Activated CD4-positive, alpha-beta T cell treated with anti-CD3 and anti-CD28 coated beads for 24 hours (primary cell): ENCODE measurements at places on chromosomes 5 and 9.
A peak's percentile ranks its signal among the peaks of the same experiment; 100 is the strongest.

DNA sequence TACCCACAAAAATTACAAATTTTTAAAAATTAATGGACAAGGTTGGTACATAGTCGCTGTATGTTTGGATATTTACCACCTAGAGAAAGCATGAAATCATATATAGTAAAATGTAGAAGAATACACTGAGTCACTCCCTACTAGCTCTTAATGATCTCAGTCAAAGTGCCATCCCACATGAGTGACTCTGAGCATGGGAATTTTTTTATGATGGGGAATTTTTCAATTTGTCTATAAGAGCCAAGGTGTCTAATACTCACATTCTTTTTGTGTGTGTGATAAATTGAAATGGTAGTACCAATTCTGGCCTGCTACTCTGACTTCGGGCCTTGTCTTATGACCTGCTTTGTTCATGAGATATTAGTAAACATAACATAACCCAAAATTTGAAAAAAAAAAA is 483.2 kb downstream of the CDH10 start:
- no peak for DNase-seq

DNA sequence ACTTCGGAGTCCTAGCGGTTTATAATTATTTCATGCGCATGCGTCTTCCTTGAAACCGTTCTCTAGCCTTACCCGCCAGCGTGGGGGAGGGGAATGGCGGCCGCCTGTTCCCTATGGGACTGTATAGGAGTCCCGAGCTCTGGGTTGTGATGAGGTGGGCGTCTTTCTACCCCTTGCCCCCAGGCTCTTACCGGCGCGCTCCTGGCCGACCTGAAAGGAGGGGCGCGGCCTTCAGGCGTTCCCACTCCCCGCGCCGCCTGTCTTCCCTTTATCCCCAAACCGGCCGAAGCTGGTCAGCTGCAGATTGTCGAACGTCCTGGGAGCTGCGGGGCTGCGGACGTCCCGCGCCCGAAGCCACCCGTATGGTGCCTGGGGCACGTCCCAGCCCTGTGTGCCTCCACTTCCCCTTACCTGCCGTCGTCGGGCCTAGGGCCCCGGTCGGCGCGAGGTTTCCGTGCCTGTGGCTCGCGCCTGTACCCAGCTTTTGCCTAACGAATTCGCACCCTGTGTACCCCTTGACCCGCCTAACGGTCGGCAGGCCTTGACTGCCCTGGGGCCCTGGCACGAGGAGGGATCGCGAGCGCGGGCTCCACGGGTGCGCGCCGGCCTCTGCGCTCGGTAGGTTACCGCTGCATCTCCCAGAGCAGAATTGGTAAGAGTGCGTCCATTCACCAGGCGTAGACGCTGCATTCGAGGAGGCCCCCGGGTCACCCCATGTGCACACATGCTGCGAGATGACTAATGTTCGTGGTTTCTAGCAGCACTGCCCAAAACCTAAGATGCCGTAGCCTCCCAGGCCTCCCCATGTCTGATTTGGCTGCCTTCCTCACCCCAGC is 653 bp upstream of the HNRNPH1 start:
- no peak for DNase-seq

DNA sequence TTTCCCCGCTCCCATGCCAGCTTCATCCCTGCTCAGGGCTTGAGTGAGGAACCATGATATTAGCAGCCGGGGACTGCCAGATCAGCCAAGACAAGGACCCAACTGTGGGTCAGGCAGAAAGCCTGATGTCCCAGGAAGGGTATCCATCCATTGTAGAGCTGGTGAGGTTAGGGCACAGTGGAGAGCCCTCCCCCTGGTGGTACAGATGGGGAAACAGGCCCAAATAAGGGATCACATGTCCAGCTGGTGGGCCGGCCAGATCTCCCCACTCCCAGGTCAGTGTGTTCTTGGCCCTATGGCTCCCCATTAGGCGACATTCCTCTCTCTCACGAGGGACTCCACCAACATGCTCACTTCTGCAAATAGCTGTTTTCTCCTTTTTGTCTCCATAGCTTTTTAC is 9.0 kb downstream of the CDX1 start:
- no peak for DNase-seq

- no peak for DNase-seq
Observed at GRCh38 chr9:38431116-38431515, 6.9 kb upstream of the IGFBPL1 start.

GRCh38 chr5:96720408-96720807 is 58.2 kb downstream of the CAST start:
- no peak for DNase-seq

DNA sequence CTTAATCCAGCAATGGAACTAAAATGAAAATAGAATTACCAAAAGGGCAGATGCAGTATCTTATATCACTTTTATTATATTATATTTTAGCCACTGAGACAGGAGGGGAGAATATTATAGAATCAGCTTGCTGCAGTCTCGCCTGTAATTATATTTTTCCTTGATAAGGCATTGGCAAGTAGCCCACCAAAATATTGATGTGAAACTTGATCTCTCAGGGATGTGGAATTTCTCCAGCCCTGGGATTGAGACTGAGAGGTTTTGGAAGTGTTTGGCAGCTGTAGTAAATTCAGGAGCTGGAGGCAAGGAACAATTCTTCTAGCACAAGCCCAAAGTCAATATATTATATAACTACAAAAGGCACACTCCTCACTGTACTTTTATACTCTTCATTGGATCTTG is 142.1 kb upstream of the ADAMTSL1 start:
- DNase-seq: no peak

GRCh38 chr9:98971168-98971914 is 27.6 kb downstream of the COL15A1 start:
- DNase-seq: no peak

DNA sequence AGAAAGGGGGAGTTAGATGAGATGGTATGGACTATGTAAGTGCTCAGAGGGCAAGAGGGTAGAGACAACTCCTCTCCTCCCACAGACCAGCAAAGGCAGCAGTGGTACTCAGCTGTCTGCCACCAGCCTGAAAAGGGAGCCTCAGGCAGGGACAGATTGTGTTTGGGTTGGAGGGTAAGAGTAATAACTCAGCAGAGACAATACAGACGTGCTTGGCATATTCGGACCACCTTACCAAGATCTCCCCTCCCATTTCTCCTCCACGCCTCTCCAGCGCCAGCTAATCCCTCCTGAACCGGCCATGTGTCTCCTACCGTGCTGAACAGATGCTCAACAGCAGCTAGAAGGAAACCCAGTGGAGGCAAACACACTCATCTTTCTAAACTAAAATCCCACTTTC is 180.8 kb downstream of the ASTN2 start:
- DNase-seq: no peak

- no peak for DNase-seq
Observed at GRCh38 chr9:68931821-68932220, 82.1 kb downstream of the PRKACG start.

- DNase-seq: no peak
Observed at GRCh38 chr5:120638449-120638848, 174.3 kb downstream of the PRR16 start.

DNA sequence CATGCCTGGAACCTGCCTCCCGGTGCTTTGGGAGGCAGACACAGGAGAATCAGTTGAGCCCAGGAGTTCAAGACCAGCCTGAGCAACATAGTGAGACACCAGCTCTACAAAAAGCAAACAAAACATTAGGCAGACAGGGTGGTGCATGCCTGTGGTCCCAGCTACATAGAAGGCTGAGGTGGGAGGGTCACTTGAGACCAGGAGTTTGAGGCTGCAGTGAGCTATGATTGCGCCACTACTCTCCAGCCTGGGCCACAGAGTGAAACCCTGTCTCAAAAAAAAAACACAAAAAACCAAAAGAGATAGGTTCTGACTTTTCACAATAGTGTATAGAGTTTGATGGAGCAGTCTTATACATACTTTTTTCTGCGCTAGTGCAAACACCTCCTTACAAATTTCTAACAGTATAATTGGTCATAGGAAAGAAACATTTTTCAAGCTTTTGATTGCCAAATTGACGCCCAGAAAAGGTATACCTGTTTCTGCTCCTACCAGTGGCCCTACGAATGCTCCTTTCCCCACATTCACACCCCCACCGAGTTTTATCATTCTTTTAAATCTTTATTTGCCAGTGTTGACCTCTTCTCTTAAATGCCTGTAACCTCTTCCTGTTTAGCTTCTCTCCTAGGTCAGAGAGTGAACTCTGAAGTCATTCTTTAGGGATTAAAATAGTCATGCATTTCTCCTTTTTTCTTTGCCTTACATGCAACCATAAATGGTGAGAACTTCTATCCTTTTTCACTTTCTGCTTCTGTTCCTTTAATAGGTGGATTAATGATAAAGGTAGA is 7.5 kb downstream of the DOCK8 start:
- no peak for DNase-seq

GRCh38 chr5:26883375-26883774 is 155.0 kb downstream of the CDH9 start:
- no peak for DNase-seq

DNA sequence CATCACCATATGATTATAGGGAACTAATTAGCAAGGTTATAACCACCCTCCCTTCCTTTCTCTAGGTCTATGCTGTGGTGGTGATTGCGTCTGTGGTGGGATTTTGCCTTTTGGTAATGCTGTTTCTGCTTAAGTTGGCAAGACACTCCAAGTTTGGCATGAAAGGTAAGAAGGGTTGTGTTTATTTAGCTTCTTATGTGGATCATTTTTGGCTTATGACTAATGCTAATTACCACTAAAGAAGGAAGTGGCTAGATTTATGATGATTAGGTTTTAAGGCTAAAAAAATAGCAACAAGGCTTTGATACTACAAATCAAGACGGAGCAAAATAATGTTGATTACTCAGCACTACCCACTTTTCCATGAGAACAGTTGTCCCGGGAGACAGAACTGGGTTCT is 82.4 kb downstream of the NTRK2 start:
- DNase-seq: no peak

- no peak for DNase-seq
Observed at GRCh38 chr5:41686767-41687166, 176.4 kb upstream of the PLCXD3 start.

DNA sequence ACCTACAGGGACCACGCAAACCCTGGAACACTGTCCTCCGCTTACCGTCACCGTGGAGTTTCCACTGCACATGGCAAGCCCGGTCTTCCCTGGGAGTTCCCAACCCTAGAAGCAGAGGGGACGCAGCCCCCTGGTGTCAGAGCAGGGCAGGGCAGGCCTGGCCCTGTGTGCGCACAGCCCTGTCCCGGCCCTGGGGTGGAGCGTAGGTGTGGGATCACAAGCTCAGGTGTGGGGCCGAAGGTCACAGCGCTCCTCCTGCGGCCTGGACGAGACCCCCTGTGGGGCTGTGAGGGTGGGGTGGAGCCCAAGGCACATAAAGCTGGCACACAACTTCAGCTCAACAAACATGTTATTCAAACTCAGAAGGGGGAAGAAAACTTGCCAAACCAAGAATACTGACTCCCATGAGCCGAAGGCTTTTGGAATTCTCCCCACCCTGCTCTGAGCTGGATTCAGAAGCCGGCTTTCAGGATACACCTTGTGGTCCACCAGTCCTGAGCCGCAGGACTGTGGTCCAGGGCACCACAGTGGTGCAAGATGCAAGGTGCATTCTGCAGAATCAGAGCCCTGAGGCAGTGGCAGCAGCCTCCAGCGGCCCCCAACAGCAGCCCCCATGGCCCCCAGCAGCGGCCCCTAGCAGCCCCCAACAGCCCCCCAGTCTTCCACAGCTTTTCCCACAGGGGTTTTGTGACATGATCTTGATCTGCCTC is 11.8 kb upstream of the EXOC3 start:
- DNase-seq: peak; percentile 35

DNA sequence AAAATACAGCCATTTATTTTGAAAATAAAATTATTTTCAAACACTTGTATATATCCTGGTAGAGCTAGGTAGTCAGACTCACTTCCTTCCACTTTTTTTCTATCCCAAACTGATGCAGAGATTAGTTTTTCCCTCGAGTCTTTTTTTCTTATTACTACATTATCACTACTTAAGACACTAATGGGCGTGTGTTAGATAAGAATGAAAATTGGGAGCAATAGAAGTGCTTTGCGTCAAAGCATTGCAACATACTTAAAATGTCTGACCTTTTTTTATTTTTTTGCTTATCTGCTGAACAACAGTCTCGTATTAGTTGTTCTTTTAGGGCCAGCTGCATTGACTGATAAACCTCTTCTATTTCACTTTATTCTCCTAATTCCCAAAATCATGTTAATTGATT is 1278.7 kb downstream of the CDH12 start:
- DNase-seq: no peak

GRCh38 chr5:124650147-124650561 is 96.3 kb downstream of the ZNF608 start:
- DNase-seq: no peak

- DNase-seq: no peak
Observed at GRCh38 chr9:91001146-91001611, 199.6 kb downstream of the SYK start.

GRCh38 chr9:105065098-105066088 is 137.4 kb upstream of the ABCA1 start:
- no peak for DNase-seq

GRCh38 chr9:98902516-98902915 is 41.2 kb upstream of the COL15A1 start:
- no peak for DNase-seq

DNA sequence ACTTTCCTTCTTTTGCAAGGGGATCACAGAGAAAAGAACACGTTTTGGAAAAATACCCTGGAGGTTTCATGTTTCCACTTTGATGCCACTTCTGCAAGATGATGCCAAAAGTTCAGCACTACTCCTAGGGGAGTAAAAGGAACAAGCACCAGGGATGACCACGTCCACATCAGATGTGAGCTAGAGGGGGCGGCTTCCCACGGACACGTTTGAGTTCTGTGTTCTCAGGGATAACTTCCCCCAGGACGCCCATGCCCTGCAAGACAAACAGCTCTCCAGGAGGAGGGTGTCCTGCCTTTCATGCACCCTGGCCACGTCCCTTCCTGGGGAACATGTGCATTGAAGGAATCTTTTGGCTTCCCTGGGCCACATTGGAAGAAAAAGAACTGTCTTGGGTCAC is 66.6 kb upstream of the TRIO start:
- DNase-seq: no peak

DNA sequence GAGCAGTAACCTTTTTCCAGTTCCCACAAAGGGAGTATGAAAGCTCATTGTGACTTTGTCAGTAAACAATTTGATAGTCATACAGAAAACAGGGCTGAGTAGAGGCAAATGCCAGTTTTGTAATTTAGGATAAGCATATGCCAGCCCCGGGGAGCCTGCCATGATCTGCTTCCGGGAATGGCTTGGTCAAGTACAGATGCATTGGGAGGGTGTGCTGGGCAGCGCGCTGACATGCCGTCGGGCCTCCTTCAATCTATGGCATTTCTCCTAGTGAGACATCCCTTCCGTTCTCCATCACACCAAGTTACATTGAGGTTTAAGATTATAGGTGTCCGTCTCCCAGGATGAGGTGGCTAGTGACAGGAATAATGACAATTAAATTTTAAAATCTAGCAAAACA is 48.6 kb downstream of the GNA14 start:
- no peak for DNase-seq

GRCh38 chr9:18910916-18911315 is 122.1 kb downstream of the SAXO1 start:
- no peak for DNase-seq

GRCh38 chr5:115379622-115380344 is 83.3 kb upstream of the CCDC112 start:
- no peak for DNase-seq
